ENCODE measurements at places on chromosomes 4 and X. TPM values are rescaled to one million over a fixed set of nuclear protein-coding genes. Genes with fewer than 3 reads are reported as not detected.

The H2BW2 gene
- total RNA-seq, result not detected

The SPANXN3 gene
- not detected for total RNA-seq

DNA sequence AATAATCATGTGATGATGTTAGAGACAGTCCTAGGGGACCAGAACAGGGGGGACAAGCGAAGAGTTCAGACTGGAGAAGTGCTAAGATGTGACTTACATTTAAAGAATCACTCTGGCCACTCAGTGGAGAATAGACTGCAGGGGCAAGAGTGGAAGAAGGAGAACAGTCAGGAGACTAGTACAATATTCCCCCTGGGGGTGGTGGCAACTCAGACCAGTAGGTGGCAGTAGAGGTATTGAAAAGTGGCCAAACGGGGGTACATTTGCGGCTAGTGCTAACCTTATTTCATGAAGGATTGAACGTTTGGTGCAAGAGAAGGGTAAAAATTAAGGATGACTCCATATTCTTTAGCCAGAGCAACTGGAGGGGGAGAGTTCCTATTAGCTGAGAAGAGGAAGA, 2.7 kb upstream of the BMX start:
- H3K4me1 ChIP-seq, result no peaks in the 10 kb centered on the region
- no peaks in the 10 kb centered on the region for H3K36me3 ChIP-seq
- H3K27ac ChIP-seq, result no peak overlapping the region
- no peak overlapping the region for H3K4me3 ChIP-seq
- no peaks in the 10 kb centered on the region for H3K27me3 ChIP-seq

GRCh38 chr4:3237712-3238560, 11.0 kb upstream of the MSANTD1 start:
- H3K27ac ChIP-seq, result no peak overlapping the region
- no peak overlapping the region for H3K4me3 ChIP-seq
- no peaks in the 10 kb centered on the region for H3K4me1 ChIP-seq
- DNase-seq, result no peak
- peaks cover 43% of the 10 kb centered on the region for H3K36me3 ChIP-seq
- no peaks in the 10 kb centered on the region for H3K27me3 ChIP-seq

- no peaks in the 10 kb centered on the region for H3K27me3 ChIP-seq
- peak overlapping the region; percentile 100 for H3K27ac ChIP-seq
- no peaks in the 10 kb centered on the region for H3K36me3 ChIP-seq
- H3K4me1 ChIP-seq, result peaks cover 24% of the 10 kb centered on the region
Measured at GRCh38 chr4:77074981-77075855, 571 bp downstream of the CCNI start.

The HMX1 gene
- not detected for total RNA-seq

DNA sequence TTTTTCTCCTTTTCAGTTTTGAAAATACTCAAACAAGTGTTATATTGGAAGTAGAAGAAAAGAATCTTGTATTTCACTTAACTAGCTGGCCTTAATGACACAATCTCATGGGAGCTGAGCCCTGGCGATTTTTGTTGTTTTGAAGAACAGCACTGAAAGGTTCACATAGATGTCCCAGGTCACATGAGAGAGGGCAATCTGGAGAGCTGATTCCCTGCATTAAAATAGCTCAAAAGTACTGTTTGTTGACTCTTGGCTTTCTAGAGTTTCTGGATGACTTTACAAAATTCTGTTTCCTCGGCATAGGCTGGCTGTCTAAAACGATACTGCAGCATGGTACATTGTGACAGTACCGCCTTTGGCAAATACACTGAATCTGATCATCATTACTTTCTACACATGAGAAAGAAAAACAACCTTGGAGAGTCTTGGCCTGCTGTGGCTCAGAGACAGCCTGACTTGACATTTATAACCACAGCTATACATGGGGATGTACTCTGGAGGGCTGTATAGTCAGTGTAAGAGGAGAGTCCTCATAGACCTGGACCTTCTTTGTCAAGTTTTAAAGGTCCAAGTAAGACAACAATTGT, 119.8 kb upstream of the PDLIM3 start:
- H3K4me3 ChIP-seq, result no peak overlapping the region
- H3K36me3 ChIP-seq, result peaks cover 28% of the 10 kb centered on the region
- DNase-seq, result peak; percentile 48
- H3K27ac ChIP-seq, result peak overlapping the region; percentile 79
- peaks cover 30% of the 10 kb centered on the region for H3K4me1 ChIP-seq

GRCh38 chr4:44736900-44737299, 10.5 kb upstream of the GNPDA2 start:
- H3K4me1 ChIP-seq, result no peaks in the 10 kb centered on the region
- no peak overlapping the region for H3K27ac ChIP-seq
- H3K27me3 ChIP-seq, result no peaks in the 10 kb centered on the region

- DNase-seq, result no peak
- no peak overlapping the region for H3K27ac ChIP-seq
- no peaks in the 10 kb centered on the region for H3K4me1 ChIP-seq
- H3K4me3 ChIP-seq, result no peak overlapping the region
Measured at GRCh38 chrX:140723121-140723715, 13.7 kb downstream of the LINC00632 start.

DNA sequence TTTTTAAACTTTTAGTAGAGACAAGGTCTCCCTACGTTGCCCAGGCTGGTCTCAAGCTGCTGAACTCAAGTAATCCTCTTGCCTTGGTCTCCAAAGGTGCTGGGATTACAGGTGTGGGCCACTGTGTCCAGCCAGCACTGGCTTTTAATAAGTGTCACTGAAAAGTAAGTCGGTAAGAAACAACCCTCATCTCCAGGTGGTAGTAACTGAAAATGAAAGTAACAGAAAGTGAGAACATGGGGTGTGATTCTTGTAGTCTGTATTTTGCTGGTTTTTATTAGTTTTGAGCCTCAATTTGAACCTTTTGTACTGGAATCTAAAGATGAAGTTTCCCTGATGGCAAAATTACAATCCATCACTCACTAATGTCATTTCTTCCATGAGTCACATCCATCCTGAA, 238.1 kb upstream of the AGA start:
- no peak overlapping the region for H3K4me3 ChIP-seq
- no peak overlapping the region for H3K27ac ChIP-seq
- H3K27me3 ChIP-seq, result no peaks in the 10 kb centered on the region
- H3K36me3 ChIP-seq, result no peaks in the 10 kb centered on the region
- H3K4me1 ChIP-seq, result no peaks in the 10 kb centered on the region
- no peak for DNase-seq
